ENCODE measurements at places on chromosomes 16 and 17.

- DNase-seq: no peak
Measured at GRCh38 chr16:54072237-54072636, 214.3 kb downstream of the IRX3 start.

DNA sequence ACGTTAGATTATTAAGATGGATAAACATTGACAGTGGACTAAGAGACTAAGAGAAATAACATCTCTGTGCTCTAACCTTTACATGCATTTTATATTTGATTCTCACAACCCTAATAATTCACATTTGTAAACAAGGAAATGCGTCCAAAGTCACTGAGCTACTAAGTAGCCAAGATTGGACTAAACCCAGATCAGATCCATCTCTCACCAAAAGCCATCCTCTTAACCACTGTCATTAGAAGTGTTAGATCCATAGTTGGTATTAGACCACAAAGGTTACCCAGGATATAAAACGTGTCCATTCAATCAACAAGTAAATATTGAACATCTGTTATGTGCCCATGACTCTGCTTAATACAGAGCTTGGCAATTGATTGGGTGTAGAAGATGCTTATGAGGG, 5.2 kb downstream of the HSD17B2 start:
- DNase-seq: no peak

- DNase-seq: no peak
Measured at GRCh38 chr17:77018504-77018903, 122.3 kb upstream of the SEC14L1 start.

GRCh38 chr17:79549141-79549915, 61.5 kb downstream of the RBFOX3 start:
- DNase-seq: no peak

GRCh38 chr16:78695391-78695790, 595.9 kb downstream of the WWOX start:
- DNase-seq: no peak

DNA sequence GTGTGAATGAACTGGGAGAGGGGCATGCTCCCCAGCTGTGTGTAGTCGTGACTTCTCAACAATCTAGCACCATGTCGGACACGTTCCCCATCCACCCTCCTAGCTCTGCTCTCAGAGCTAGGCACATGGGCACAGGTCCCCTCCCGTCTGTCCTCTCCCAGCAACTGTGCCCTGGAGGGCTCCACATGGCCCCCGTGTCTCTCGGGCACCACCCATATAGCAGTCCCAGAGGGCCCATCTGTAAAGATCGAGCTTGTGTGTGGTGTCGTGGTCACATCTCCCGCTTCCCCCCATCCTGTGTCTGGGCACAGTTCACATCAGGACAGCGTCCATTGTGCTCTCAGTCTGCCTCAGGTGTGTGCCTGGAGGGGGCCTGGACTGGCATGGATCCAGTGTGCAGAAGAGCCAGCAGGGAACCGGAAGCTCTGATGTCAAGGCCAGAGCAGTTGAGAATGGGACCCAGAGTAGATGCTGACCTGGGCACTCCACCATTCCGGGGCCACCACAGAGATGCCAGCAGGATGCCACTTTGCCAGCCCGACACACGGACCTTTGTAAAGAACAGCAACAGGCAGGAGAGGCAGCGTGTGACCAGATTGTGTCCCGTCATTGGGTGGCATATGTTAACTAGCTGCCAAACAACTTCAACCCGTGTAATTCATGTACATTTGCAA, 55.7 kb downstream of the MARF1 start:
- no peak for DNase-seq

- no peak for DNase-seq
Measured at GRCh38 chr16:47055136-47055885, 81.8 kb upstream of the DNAJA2 start.

DNA sequence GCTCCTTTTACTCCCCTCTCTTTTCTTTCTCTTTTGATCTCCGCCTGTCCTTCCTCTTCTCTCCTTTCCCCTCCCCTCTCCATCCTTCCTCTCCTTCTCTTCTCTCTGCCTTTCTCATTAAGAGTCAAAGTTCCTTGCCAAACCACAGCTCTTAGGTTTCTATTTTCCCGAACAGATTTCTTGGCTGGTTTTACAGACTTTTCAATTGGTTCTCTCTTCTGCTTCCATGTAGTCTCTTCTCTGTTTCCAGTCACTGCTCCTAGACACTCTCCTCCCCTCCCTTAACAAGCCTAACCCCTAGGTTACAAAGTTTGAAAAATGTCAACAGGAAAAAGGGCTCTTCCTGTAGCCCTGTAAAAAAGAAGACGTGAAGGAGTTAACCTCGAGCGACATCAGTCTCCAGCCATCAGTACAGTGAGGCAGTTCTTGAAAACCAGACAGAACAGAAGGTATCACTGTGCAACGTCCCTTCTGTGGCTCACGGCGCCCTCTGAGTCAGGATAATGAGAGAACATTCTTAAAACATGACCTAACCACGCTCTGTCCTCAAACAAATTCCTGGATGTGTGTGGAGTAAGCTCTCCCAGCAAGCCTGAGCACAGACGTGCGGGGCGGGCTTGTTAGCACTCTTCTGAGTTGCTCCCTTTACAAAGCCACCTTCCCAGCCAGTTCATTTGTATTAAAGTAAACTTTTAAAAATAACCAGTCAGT, 11.6 kb upstream of the MARCHF10 start:
- peak; percentile 33 for DNase-seq

DNA sequence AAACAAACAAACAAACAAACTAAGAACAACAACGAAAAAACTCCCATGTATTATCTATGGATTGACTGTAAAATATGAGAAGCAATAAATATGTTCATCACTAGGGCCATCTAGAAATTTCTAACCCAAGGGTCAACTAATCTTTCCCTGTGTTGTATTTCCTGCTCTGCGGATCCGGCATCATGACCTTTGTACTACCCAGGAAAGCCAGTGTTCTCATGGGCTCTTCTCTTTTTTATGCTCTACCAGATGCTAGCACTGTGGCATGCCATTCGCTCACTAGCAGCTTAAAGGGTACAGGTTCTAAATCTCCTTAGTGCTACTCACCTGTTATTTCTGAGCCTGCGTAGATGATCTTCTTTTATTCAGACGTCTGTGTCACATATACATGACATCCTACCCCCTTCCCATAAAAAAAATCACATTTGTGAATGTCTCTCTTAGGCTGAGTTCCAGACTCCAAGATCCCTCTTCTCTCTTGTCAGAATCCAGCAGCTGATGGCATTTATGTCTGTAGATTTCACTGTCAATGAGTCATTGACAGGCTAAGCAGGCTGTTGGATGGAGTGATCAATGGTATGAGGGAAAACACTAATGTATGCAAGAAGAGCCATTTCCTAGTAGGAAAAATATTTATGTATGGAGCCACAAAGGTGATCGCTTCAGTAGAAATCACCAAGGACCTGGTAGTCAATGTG, 100.0 kb downstream of the WWOX start:
- no peak for DNase-seq

GRCh38 chr17:63425483-63425882, 20.6 kb downstream of the CYB561 start:
- peak; percentile 38 for DNase-seq

DNA sequence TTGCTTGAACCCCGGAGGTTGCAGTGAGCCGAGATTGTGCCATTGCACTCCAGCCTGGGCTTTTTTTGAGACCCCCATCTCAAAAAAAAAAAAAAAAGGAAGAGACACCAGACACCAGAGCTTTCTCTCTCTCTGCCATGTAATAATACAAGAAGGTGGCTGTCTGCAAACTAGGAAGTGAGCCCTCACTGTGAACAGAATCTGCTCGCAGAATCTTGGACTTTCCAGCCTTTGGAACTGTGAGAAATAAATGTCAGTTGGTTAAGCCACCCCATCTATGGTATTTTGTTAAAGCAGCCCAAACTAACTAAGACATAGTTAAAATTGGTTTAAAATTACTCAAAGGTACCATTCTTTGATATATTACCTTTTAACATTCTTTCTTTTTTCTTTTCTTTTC, 10.1 kb upstream of the STX1B start:
- DNase-seq: no peak

DNA sequence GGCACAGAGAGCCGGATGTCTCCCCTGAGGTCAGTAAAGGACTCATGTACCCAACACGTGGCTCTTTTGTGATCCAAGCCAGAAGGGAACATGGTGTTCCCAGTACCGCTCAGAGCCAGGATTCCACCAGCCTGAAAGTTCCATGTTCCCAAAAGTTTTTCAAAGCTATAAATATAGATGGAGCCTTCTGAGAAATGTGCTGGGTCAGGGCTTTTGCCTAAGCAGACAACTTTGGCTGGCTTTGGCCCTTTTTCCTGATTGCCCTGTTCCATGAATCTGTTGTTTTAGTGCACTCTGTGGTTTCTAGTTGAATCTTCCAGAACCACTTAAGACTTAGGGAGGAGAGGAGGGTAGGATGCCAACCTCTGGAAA, 128.5 kb upstream of the HS3ST2 start:
- no peak for DNase-seq

DNA sequence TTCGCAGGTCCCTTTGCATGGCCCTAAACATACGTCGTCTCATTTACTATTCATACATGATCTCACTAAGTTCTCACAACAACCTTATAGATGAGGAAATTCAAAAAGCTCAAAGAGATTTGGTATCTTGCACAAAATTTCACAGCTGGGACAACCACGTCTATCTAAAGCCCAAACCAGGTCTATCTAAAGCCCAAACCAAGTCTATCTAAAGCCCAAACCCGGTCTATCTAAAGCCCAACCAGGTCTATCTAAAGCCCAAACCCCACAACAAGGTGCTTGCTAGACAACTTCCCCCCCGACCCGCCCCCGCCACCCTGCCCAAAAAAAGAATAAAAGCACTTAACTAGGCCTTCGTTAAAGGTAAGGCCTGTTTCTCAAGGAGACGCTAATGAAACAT, 174.9 kb downstream of the VPS53 start:
- no peak for DNase-seq

DNA sequence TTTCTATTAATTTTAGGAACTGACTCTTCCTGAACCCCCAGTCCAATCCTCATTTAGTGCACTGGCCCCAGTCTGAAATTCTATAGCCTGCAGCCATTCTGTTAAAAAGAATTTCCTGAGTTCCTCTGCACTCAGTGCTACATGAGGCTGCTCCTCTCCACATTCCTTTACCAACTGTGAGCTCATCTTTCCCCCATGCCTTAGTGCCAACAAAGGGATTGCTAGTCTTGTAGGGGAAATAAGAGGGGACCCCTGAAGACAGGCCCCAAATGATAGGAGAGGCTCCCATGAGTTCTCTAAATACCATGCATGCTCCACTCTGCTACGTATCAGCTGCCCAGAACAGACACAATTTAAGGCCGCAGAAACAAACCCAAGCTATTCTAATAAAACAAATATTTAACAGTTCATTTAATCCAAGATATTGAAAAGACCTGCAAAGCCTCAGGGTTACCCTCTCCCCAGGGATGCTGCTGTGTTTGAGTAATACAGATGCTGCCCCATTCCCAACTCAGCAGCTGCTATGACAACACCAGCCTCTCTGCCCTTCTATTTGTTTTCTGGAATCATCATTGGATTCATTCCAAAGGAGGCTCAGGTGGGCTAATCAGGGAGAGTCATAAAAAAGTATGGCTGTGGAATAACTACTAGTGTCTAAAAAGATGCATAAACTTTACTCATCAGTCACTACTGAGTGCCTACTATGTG, 228.5 kb downstream of the TOX3 start:
- no peak for DNase-seq

DNA sequence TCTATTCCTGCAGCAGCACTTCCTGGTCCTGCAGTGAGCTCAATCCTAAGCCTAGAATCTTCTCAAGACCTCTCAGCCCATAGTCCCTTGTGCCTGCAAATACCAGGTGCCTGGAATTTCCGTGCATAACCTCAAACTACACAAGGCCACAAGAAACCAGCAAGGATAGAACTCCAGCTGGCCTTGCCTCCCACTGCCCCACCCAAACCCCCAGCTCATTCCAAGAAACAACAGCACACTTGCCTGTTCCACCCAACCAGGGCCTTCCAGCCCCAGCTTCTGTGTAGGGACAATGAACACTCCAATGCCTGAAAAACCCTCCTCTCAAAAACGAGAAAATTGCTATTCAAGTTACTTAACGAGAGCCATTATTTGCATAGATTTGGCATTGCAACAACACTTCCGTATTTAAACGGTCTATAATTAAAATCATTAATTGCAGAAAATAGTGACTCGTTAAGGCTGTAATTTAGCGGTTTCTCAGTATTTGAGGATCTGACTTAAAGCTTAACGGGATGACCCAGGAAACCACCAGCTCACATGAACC, 147.0 kb downstream of the C16orf78 start:
- DNase-seq: no peak

DNA sequence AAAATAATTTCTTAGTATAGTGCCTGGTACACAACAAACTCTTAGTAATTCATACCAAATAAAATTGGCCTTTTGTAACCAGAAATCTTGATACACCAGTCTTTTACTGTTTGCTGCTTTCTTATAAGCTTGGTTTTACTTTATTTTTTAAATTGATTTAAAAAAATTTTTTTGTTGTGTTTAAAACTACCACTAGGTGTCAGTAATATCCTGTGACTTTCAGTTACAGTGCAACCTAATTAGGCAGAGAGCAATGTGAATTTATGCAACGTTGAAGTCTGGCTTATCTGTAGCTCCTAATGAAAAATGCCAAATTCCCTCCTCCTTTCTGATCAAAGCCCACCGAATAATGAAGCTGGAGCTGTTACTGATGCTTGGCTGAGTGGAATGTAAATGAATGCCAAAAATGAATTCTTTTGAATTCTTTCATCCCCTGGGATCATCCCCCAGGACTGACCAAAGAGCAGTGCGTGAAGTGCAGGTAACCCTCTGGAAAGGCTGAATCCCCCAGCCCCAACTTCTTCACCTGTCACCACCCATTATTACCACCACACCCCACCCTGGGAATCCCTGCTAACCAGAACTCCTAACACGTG, 3.8 kb downstream of the ERCC4 start:
- DNase-seq: no peak

- no peak for DNase-seq
Measured at GRCh38 chr17:57881783-57882351, 32.0 kb upstream of the MRPS23 start.

- DNase-seq: no peak
Measured at GRCh38 chr17:71145486-71145885, 975.3 kb upstream of the SOX9 start.

DNA sequence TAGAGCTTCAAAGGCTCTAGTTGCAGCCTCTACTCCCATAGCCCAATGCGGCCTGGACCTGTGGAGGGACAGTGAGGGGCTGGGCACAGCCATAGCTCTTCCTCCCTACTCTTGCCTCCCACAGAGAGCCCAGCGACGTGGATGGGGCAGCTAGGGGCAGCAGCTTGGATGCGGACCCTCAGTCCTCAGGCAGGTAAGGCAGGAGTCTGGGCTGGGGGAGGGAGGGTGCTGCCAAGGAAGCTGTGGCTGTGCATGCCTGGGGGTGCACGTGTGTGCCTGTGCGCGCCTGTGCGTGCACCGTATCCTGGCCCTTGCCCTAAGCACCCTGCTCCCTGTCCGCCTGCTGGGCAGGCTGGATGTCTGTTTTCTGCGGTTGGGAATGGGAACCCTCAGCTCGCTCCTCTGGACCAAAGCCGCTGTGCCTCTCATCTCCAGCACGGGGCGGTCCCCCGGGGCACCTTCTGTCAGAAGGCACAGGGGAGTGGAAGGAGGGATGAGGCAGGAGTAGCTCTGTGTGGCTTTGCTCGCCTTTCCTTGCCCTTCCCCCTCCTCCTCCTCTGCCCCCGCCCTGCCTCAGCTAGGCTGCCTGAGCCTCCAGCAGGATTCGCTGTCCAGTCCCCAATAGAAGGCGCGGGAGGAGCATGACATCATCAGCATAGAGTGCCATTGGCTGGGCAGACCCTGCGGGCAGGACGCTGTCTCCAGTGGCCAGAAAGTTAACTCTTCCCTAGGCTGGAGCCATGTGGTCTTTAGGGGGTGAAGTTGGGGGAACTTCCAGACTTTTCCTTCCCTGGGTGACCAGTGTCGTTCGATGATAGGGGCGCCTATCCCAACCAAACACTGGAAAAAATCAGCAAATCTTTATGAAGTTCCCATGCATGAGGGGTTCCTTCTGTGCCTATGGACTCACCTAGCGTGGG, 797 bp downstream of the PRCD start:
- DNase-seq: peak; percentile 60

All from GOT3 (cell line).